SIG-M5 (cell line): ENCODE measurements at places on chromosomes 4 and X.
A peak's percentile ranks its signal among the peaks of the same experiment; 100 is the strongest.

DNA sequence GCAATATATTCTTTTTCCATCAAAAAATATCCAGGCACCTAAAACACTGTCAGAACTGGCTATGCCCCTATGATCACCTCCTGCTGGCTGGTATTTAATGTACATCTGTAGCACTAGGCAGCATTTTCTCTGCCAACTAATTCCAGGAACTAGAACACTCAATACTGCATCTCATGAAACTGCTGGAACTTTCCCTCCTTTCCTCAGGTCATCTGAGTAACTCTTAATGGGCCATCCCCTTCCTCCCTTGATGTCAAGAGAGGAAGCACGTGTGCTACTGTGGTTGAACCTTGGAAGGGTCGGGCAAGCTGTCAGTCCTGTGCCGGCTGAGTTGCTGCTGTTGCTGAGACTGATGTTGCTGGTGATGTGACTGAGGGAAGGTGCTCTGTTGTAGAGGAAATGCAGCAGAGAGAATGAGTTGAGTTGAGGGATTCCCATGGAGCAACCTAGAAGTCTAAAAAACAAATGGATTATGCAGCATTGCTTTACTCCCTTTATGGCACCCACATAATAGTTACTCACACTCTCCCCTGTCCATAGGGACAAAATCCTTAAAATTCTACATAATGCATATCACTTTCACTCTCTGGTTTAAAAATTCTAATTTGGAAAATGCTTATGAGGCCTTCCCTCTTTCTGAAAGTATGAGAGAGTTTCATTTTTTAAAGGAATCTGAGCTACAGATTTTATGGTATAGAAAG, 39.5 kb downstream of the TMEM165 start:
- no peak for DNase-seq

GRCh38 chr4:5082376-5082775, 31.1 kb downstream of the STK32B start:
- DNase-seq, result no peak

- no peak for DNase-seq
These were observed 108.1 kb upstream of the FRG1 start for GRCh38 chr4:189832528-189832927.

DNA sequence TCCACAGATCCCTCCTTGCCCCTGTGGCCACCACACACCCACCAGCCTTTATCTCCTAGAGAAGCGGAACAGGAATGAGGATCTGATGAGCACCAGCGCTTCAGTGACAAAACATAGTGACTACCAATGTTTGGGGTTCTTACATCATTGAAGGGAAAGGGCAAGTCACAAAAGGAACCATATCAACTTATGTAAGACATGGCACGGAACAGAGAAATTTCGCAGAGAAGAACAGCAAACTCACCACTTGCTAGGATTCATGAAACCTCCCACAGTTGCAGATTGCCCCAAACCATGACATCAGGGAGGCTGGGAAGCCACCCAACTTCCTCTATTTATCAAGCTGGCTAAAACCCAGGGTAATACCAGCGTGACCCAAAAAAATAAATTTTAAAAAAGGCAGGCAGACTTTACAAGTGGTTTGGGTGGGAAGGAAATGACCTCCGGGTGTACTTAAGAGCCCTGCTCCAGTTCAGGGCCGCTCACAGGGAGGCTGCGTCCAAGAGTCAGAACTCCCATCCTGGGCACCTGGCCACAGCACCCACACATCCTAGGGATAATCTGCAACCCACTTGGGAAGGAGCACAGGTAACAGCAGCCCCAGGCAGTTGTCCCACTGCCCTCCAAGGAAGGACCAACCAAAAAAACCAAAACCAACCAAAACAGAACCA, 36.0 kb downstream of the ADGRG2 start:
- DNase-seq, result peak; percentile 72

GRCh38 chr4:108900018-108900580, 137.2 kb upstream of the ETNPPL start:
- no peak for DNase-seq

GRCh38 chr4:73170518-73171198, 87.9 kb downstream of the ANKRD17 start:
- no peak for DNase-seq

- no peak for DNase-seq
These were observed 168.9 kb downstream of the ZNF674 start for GRCh38 chrX:46376246-46376885.

GRCh38 chr4:149120331-149121022, 678.3 kb upstream of the NR3C2 start:
- DNase-seq, result no peak

DNA sequence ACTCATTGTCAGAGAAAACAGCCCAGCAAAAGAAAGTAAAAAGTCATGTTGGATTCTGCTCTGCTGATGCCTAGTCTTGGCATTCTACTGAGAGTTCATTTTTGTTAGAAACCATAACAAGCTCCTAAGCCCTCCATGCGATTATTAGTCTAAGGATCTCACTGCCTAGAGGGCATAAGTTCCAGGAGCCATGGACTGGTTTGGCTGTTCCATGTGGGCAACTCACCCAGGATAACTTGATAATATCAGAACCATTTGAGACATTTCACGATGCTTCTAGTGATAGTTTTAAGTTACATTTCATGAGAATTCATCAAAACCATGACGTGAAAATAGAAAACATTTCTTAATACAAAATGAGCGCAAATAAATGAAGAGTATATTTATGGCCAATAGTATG, 376.8 kb upstream of the GALNT7 start:
- DNase-seq, result no peak

DNA sequence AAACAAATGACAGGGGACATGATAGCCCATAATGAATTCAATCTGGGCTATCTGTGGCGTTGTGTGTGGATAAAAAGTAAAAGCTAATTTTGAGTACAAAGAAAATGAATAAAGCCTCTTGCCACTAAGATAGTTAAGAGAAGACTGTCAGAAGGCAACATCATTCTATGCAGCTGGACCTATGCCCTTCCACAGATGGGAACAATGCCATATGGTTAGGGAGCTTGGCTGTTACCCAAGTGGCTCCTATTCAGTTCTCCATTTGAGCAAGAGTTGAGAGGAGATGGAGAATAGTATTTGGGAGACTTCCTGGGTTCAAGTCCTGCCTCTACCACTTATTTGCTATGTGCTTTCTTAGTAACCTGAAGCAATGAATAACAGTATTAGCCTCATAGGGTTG, 107.7 kb downstream of the ANXA3 start:
- DNase-seq, result no peak

- no peak for DNase-seq
These were observed 139.7 kb downstream of the MAPK10 start for GRCh38 chr4:86220121-86220520.

DNA sequence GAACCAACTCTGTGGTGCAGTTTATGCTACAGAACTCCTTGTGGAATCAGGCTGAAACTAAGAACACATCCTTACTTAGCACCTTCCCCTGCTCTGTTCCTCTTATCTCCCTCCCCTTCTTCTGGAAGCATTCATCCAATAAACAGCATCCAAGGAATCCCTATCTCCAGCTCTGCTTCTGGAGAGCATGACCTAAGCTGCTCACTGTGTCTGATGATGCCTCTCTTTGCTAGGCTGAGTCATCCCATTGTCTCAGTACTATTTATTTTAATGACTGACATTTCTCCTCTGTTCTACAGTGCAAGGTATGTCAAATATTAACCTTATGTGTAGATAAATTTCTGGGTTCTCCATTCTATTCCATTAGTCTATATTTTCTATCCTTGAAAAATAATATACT, 71.2 kb downstream of the BEND2 start:
- DNase-seq, result no peak

GRCh38 chr4:141643557-141643956, 7.2 kb downstream of the IL15 start:
- DNase-seq, result no peak

DNA sequence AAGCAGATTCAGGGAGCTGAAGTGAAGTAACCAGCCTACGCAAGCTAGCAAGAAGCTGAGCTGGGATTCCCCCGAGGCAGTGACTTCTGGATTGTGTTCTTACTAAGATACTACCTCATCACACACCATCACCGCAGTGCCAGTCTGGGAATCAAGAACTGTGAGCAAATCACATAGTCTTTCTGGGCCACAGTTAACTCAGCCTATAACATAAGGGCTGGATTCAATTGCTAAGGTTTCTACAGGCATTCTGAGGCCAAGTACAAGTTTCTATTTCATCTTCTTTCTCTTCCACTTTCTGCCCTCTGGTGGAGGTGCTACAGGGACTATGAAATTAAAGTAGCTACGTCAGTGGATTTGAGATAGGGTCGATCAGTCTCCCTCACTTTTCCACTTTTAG, 1.4 kb upstream of the CORIN start:
- DNase-seq, result no peak

GRCh38 chrX:7108030-7108429, 39.5 kb upstream of the STS start:
- DNase-seq, result no peak

DNA sequence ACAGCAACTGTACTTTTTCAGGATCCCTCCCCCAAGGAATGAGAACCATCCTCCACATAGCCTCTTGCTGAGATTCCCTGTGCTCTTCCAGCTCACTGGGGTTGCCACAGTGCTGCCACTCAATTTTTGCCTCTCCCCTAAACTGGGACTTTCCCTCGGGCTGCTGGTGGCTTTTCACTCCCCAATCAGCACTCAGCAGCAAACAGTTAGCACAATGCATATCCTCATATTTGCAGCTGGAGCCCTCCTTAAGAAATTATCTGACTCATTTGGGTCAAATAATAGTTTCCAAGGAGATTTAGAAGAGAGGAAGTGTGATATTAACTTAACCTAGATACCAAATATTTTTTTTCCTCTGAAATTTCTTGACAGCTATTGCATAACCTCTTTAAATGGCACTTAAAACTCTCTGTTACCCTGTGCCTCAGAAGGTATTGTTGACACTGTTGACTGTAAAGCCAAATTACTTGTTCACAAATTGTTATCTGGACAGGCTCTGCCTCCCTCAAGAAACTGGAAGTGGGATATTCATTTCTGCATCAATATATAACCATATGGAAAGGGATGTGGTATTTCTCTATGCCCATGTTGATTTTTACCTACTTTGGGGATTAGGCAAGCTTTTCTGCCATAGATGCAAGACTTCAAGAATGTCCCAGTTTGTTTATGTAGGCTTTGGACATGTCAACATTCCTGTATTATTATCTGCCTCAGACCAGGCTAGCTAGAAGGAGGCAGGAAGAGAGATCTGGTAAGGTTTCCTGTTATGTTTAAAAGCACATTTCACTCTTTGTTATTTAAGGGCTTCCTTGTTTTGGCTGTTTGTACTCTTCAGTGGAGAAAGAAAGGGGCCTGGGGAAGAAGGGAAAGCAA, 58.0 kb downstream of the SEPTIN11 start:
- peak; percentile 26 for DNase-seq

DNA sequence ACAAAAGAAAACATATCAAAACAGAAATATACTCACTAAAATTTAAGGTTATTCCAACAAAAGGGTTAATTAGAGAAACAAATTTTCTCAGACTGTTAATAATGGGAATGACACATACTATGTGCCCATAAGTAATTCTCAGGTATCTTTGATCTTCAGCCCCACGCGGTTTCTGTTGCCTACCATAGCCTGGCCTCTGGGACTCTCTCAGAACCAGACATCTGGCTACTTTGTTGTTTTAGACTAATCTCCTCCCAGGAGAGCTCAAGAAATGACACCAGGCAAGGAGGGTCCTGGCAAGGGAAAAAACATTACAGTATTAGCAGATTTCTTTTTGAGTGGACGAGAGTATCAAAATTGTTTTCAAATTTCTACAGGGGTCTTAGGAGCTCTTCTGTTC, 43.7 kb downstream of the SLC10A7 start:
- DNase-seq, result no peak

- DNase-seq, result peak; percentile 62
These were observed 32.4 kb upstream of the MYOZ2 start for GRCh38 chr4:119103263-119103662.

GRCh38 chrX:13506574-13506973, 62.8 kb upstream of the EGFL6 start:
- DNase-seq, result no peak

DNA sequence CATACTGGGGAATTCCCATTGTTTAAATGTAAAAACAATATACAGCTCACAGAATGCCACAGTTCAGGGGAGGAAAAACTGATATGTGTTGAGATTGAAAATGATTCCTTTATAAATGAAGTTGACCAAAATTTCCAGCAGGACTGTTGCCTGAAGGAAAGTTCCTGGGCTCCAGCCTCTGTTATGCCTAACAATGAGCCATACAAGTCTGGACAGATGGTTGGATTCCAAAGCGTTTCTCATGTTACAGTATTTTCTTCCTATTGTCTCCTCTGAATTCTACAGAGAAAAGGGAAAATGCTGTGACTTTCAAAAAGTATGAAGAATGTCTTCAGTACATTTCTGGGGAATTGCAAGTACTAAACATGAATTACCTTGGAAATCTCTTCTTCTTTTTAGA, 73.3 kb downstream of the ALPK1 start:
- no peak for DNase-seq

DNA sequence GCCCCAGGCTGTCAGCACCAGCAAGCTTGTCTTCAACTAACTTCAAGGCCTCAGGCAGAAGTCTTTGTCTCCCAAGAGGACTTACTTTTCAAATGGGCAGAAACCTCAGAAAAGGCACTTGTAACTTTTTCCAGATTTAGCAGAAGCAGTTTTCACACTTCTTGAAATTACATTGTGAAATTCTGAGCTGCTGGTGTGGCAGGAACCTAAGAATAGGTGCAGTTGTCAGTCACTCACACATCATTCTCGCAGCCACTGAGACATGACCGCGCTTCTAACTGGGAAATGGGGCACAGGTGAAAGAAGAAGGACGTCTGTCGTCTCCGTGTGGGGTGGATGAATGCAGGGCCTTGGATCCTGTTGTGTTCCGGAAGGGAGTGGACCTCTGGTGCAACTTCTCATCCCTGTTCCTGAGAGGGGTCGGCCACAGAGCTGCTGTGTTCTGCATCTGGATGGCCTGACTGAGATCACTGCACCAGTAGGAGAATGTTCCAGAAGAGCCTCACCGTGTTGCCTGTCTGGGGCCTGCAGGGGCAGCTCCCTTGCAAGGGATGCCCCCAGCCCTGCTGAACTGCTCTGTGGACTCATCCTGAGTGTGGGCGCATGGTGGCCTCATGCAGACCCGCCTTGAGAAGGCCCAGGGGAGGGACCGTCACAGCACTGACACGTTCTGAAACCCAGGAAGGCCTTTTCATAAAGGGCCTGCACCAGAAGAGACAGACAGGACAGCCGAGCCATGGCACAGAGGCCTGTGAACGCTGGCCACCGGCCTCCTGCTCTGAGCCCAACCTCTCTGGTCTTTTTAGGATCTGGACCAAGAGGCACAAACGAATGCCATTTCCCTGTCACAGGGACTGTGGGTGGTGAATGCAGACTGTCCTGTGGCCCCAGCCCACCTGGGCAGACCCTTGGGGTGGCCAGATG, 18.7 kb downstream of the NAT8L start:
- DNase-seq, result no peak

DNA sequence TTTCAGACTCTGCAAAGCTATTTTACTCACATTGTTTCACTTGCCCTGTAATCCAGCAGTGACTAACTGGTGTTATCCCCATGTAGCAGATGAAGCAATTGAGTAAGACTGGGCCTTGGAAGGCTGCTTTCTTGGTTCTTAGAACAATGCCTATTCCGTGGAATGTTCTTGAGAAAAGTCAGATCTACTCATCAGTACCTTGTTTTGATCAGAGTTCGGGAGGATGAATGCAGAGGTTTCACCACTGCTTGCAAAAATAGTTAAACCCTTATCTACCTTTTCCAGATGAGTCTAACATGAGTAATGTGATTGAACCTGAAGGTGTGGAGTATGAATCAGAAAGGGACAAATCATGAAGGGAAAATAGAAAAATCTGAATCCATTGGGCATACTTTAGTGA, 1.8 kb downstream of the MAOB start:
- no peak for DNase-seq

- no peak for DNase-seq
These were observed 247.8 kb downstream of the GRID2 start for GRCh38 chr4:92551616-92552015.

GRCh38 chr4:123299212-123299691, 97.3 kb upstream of the SPRY1 start:
- no peak for DNase-seq
